ENCODE measurements at places on chromosomes 4 and X.

GRCh38 chr4:82906469-82906868 is 5.9 kb downstream of the THAP9 start:
- no peak for DNase-seq

- no peak for DNase-seq
These were observed 174.5 kb downstream of the IL15 start for GRCh38 chr4:141810712-141811375.

DNA sequence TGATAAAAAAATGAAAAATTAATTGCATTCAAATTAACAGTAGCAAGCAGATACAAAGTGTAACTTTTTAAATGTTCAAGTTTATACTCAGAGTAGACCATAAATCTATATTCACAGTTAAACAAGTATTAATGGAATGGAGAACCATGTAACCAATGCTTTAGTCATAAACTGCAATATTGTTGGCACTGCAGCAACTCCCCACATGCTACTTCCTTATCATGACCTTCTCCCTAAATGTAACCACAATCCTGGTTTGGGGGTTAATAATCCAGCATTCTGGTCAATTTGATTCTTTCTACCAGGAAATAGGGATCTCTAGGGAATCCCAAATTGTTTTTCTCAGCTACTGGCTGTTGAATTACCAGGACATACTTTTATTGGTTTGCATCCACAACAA is 223.9 kb upstream of the DCAF8L1 start:
- DNase-seq, result no peak

DNA sequence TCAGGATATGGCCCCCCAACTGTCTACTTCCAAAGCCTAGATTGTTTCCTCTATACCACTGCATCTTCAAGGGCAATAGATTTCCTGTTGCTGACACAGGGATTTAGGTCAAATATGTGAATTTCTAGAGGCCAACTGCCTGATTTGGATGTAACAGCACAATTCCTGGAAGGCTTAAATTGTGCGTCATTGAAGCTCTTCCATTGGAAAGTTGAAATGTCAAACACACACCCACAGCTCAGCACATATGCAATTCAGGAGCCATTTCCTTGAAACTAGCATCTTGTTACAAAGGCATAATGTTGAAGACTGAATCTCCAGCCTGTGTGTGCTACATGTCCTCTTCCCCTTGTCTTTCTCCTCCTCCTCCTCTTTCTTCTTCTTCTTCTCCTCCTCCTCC is 158.6 kb downstream of the STK32B start:
- no peak for DNase-seq

DNA sequence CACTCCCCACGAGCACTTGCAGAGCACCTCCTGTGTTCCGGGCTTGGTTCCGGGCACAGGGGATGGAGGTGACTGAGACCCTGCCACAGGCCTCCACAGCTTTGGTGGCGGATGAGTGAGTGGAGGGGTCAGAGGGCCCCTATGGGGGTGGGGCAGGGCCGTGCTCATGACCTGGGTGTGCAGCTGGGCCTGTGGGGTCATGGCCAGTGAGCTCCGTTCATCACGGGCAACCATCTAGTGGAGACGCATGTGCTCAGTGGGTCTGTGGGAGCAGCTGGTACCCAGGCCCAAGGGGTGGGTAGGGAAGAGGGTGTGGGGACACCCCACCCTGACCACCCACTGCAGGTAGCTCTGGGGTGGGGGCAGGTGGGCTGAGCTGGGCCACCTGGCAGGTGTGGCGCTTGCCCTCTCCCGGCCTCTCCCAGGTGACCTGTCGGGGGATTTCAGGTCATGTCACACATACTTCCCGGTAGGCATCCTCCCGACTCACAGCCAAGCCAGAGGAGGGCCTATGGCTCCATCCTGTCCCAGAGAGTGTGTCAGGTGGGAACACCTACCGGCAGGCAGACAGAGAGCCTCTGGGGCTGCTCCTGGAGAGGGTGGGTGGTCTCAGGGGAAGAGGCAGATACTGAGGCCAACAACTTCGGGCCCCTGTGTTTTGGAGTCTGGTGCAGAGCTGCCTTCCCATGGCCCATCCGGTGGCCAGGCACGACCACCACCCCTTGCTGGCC is 3.6 kb downstream of the PSAPL1 start:
- DNase-seq, result no peak

All from activated CD4-positive, alpha-beta T cell treated with anti-CD3 and anti-CD28 coated beads for 4 hours (primary cell).